ENCODE measurements at places on chromosomes 3 and 15. TPM values are rescaled to one million over a fixed set of nuclear protein-coding genes. Genes with fewer than 3 reads are reported as not detected.

DNA sequence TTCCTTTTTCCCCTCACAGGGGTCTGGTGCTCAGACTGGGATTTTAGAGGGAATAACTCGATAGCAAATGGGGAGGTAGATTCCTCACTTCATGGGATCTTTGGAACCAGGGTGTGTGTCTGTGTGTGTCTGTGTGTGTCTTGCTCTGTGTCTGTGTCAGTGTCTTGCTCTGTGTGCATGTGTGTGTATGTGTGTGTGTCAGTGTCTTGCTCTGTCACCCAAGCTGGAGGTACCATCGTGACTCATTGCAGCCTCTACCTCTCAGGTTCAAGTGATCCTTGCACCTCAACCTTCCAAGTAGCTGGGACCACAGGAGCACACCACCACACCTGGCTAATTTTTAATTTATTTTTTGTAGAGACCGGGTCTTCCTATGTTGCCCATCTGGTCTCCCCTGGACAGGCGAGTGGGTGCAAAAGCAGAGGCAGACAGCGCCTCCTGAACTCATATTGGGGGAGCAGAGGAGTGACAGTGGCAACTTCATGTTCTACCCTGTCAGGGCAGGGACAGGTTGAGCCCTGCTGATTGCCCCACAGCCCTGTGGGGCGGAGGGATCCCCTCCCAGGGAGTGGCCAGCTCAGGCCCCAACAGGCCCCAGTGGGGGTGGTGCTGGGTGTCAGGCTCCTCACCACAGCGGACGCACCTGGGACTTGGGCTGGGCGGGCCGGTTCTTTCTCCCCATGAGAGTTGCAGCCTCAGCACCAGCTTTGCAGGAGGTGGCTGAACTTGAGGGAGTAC lies 10.4 kb upstream of the SEMA4B start:
- H3K27ac ChIP-seq, result no peak overlapping the region
- no peak overlapping the region for H3K4me3 ChIP-seq
- no peak for DNase-seq

DNA sequence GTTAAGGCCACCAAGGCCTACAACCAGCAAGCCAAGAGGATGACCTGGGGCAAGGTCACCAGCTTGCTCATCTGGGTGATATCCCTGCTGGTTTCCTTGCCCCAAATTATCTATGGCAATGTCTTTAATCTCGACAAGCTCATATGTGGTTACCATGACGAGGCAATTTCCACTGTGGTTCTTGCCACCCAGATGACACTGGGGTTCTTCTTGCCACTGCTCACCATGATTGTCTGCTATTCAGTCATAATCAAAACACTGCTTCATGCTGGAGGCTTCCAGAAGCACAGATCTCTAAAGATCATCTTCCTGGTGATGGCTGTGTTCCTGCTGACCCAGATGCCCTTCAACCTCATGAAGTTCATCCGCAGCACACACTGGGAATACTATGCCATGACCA lies 3.6 kb downstream of the CXCR6 start:
- no peaks in the 10 kb centered on the region for H3K27me3 ChIP-seq
- peaks cover 63% of the 10 kb centered on the region for H3K36me3 ChIP-seq
- DNase-seq, result peak; percentile 55
- peaks cover 71% of the 10 kb centered on the region for H3K4me1 ChIP-seq
- peak overlapping the region; percentile 70 for H3K27ac ChIP-seq

GRCh38 chr3:63993653-63994079 lies 29.6 kb downstream of the PSMD6 start:
- H3K4me3 ChIP-seq, result no peak overlapping the region
- peaks cover 29% of the 10 kb centered on the region for H3K4me1 ChIP-seq
- peaks cover 63% of the 10 kb centered on the region for H3K36me3 ChIP-seq

DNA sequence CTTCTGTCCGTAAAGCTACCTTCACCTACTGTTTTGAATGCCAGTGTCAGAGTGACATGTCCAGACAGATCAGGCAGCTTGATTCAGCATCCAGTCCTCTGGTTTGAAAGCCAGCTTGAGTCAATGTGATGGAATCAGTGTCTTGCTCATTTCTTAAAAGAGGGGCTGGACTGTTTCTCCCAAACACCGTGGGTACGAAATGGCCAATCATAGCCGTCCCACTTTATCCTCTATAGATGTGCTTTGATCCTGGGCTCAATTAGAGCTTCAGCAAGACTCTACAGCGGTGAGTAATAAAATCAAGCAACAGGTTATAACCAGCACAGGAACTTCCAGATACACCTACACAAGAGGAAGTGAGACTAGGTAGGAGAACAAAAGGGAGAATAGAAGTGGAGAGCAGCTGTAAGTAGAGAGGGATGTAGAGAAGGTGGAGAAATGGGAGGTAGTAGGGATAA lies 17.0 kb upstream of the OR5K1 start:
- no peak overlapping the region for H3K4me3 ChIP-seq
- H3K27me3 ChIP-seq, result peaks cover 5% of the 10 kb centered on the region
- peaks cover 13% of the 10 kb centered on the region for H3K4me1 ChIP-seq
- no peak for DNase-seq
- H3K27ac ChIP-seq, result no peak overlapping the region
- H3K36me3 ChIP-seq, result no peaks in the 10 kb centered on the region

GRCh38 chr3:76728426-76728825 lies 311.5 kb upstream of the ROBO2 start:
- H3K27me3 ChIP-seq, result no peaks in the 10 kb centered on the region
- H3K27ac ChIP-seq, result no peak overlapping the region
- no peaks in the 10 kb centered on the region for H3K4me1 ChIP-seq
- no peaks in the 10 kb centered on the region for H3K36me3 ChIP-seq
- no peak overlapping the region for H3K4me3 ChIP-seq

DNA sequence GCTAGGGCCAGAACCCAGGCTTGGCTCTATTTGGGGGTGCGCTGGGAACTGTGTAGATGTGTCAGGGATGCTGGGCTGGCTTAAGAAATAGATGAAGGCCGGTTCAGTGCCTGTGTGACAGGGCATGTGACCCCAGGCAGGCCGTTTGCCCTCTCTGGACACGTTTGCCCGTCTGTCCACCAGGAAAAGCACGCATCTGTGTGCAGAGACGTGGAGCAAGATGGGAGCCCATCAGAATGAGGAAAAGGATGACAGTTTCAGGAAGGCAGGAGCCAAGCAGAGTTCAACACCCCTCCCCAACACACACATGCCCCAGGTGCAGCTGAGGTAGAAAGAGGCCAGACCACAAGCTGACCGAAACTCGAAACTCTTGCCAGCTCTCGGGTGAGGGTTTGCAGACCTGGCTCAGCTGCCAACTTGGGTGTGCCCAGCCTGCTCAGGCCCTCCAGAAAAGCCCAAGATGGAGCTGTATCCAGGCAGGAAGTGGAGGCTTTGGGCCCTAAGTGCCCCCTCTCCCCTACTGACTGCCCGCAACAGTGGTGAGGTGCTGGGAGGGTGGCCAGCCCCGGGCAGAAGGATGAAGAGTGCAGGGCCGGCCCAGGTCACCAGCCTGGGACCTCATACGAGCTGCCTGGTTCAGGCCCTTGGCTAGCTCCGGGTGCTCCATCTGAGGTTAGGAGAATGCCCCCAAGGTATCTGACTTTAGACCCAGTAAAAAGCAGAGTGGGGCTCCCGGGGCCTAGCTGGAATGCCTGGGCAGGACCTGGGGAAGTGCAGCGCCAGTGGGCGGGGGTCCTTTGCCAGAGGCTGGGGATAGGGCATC lies 10.2 kb upstream of the MESP1 start:
- peaks cover 6% of the 10 kb centered on the region for H3K27me3 ChIP-seq
- no peaks in the 10 kb centered on the region for H3K4me1 ChIP-seq
- no peaks in the 10 kb centered on the region for H3K36me3 ChIP-seq
- no peak overlapping the region for H3K4me3 ChIP-seq
- no peak for DNase-seq

DNA sequence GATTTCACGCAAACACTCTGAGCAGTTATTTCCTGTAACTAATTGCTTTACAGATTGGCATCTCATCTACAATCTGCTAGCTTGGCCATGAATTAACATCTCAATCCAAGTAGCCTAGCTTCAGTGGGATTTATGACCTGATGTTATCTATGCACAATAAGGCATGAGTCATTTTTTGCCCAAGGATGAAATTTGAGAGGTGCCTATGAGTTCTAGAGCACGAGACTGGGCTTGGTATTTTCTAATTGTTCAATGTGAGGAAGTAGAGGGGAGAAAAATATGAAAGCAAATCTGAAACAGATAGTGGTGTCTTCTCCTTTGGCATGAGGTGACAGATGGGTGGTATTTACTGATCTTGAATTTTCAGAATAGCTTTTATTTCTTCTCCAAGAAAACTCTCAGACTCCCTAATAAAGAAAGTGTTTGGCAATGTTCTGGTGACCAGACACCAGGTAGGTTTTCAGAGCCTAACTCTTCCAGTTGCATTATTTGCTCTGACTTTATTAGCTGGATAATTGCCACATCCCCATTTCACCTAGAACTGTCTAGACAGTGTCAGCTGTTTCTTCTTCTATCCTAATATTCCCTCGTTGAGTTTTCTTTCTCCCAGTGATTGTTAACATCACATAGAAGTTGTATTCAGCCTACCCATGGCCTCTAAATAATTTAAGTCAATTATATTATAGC lies 301.0 kb upstream of the UMPS start:
- no peaks in the 10 kb centered on the region for H3K36me3 ChIP-seq
- H3K27ac ChIP-seq, result no peak overlapping the region
- no peaks in the 10 kb centered on the region for H3K4me1 ChIP-seq

- DNase-seq, result no peak
- H3K4me1 ChIP-seq, result peaks cover 17% of the 10 kb centered on the region
- H3K27me3 ChIP-seq, result no peaks in the 10 kb centered on the region
Observed at GRCh38 chr15:40937762-40938535, 8.8 kb downstream of the DLL4 start.

DNA sequence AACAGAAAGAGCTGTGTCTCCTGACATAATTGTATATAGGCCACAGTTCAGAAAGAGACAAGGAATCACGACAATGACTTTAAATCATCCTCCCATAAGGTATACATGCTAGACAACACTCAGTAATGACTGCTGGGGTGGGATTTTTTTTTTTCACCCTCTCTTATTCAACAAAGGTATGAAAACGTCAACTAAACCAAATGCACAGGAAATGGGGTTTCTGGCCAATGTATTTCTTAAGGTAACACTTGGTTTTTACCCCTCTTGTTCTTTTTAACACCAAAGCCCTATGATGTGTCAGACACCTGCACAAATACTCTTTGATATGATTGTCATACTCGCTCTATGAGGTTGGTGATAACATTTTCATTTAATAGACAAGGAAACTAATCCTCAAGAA lies 78.3 kb downstream of the MCF2L2 start:
- H3K27me3 ChIP-seq, result peaks cover 1% of the 10 kb centered on the region
- DNase-seq, result no peak
- H3K36me3 ChIP-seq, result peaks cover 1% of the 10 kb centered on the region

GRCh38 chr15:61172325-61172724 lies 56.8 kb downstream of the RORA start:
- no peak overlapping the region for H3K27ac ChIP-seq
- peaks cover 18% of the 10 kb centered on the region for H3K27me3 ChIP-seq
- peaks cover 16% of the 10 kb centered on the region for H3K4me1 ChIP-seq
- H3K4me3 ChIP-seq, result no peak overlapping the region

GRCh38 chr15:37978231-37978630 lies 43.8 kb downstream of the TMCO5A start:
- H3K4me3 ChIP-seq, result no peak overlapping the region
- H3K27me3 ChIP-seq, result peaks cover 8% of the 10 kb centered on the region
- H3K27ac ChIP-seq, result no peak overlapping the region
- H3K4me1 ChIP-seq, result no peaks in the 10 kb centered on the region
- no peak for DNase-seq
- H3K36me3 ChIP-seq, result no peaks in the 10 kb centered on the region

GRCh38 chr3:188133219-188133618 lies 20.7 kb upstream of the LPP start:
- peaks cover 7% of the 10 kb centered on the region for H3K4me1 ChIP-seq
- no peak overlapping the region for H3K27ac ChIP-seq
- H3K27me3 ChIP-seq, result no peaks in the 10 kb centered on the region

The COL6A5 gene
- total RNA-seq, result not detected

The SPESP1 gene
- 0.36 TPM for total RNA-seq

The CATSPER2 gene
- 9.0 TPM for total RNA-seq

The TTLL3 gene
- 52.4 TPM for total RNA-seq

The DISP2 gene
- total RNA-seq, result 0.09 TPM

The FEZF2 gene
- total RNA-seq, result not detected
